ENCODE measurements at places on chromosomes 12 and 14.

DNA sequence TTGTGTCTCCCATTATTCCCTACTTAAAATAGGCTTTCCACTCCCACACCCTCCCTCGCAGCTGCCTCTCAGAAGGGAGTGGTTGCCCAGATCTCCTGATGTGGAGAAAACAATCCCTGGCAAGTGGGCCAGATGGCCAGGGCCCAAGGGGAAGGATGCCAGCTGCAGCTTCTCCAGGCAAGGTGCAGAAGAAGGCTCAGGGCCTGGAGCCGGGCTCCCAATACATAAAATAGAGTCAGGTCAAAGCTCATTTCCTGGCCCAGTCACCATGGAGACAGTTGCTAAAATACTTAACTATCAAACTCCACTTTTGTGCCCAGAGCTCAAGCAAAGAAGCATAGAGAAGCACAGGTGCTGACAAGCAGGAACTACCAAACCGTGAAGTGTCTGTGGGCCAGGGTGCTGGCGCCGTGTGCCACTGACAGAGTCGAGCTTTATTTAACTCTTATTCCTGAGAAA is 45.7 kb upstream of the ITPR2 start:
- DNase-seq = no peak

GRCh38 chr12:15270591-15270990 is 49.4 kb upstream of the RERG start:
- no peak for DNase-seq

DNA sequence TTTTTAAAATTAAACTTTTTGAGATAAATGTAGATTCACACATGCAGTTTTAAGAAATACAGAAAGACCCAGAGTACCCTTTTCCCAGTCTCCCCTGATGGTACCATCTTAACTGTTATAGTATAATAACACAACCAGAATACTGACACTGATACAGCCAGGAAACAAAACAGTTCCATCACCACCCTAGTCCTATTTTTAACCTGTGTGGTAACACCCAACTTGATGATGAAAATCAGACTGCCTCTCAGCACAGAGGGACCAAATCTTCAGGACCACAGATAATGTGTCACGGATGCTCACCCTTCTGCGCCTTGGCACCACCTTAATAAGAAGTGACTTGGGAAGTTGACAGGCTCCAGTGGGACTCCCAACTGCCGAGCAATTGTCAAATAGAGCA is 18.1 kb downstream of the FBXO21 start:
- no peak for DNase-seq

DNA sequence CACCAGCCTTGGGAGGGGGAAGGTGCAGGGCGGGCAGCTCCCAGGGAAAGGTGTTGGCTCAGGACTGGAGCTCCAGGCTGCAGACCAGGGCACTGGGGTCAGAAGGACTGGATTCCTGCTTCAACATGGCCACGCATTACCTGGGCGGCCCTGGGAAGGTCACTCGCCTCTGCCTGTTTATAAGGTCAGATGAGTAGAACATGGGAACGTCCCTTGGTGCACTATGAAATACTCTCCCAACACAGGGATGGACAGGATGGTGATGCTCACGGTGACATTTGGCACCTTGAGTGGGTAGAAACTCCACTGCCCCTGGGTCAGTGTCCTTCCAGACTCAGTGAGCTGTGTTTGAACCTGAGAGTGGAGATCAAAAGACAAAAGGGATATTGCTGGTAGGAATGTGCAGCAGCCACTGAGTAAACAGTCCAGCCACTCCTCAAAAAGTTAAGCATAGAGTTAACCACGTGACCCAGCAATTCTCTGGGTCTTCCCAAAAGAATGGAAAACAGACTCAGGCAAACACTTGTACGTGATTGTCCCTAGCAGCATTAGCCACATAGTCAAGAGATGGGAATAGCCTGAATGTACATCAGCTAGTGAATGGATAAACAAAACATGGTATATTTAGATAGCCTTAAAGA is 9.1 kb upstream of the BDKRB2 start:
- DNase-seq = no peak

DNA sequence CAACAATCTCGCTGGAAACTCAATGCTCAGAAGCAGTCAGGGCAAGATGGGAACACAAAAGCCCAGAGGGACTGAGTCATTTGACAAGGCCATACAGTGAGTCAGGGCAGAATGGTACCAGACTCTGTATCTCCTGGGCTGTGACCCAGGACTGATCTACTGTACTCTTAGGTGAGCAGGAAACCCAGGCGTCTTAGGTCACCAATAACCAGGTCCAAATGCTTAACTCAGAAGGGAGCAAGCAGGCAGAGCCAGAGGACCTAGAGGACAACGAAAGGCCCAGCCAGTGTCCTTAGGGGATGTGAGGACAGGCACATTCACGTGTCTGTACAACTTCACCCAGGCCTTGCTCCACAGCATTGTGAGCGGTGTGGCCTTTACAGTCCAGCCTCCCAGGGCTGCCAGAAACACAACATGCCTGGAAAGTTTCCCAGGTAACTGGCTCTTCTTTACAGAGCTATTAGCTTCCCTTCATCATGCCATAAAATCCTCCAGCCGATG is 69.9 kb downstream of the ARL6IP4 start:
- no peak for DNase-seq

DNA sequence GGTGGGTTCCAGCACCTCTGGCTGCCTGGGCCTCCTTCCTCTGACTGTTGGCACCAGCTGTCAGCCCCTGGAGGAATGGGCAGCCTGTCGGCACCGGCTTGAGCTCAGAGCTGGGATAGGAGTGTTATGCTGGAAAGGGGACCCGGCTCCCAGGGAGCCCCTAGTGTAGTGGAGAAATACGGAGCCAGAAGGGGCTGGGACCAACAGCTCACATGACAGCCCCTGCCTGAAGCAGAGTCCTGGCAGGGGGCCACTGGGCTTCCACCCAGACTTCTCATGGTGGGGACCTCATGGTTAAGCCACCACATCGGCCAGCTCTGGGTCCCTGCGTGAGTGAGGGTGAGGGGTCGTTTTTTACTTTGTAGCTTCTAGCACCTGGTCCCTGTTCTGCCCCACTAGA is 174.5 kb downstream of the TSPAN9 start:
- DNase-seq = no peak

DNA sequence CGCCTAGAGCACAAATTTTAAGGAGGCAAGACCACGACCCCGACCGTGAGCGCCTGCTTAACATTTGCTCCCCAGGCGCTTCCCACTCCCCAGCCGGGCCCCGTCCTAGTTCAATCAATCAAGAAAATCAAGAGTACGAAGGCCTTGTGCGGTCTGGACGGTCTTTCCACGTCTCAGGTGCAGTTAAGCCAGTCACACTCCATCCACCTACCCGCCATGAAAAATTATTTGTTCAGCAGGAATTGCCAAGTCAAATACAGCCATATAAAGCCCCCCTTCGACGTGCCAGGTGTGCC is 603 bp upstream of the LRR1 start:
- no peak for DNase-seq

- no peak for DNase-seq
These were observed 30.8 kb upstream of the BCL2L14 start for GRCh38 chr12:12039897-12040296.

DNA sequence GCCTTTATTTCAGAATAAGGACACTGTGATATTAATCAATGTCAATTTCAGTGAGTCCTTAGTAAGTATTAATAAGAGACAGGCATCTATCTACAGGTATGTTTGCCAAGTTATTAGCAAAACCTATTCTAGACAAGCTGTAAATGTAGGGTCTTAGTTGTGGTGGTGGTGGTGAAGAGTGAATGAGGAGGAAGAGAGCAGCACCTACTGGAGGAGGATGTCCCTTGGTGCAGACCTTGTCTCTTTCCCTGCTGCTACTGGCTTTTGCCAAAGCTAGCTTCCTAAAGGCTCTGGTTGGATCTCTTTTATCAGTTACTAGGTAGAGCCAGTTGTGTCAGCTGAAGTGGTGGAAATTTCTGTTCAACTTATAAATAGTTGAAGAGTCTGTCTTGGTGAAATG is 304.8 kb upstream of the ATP2B1 start:
- DNase-seq = no peak

- no peak for DNase-seq
These were observed 267.3 kb downstream of the SNAPC1 start for GRCh38 chr14:62029569-62029924.

DNA sequence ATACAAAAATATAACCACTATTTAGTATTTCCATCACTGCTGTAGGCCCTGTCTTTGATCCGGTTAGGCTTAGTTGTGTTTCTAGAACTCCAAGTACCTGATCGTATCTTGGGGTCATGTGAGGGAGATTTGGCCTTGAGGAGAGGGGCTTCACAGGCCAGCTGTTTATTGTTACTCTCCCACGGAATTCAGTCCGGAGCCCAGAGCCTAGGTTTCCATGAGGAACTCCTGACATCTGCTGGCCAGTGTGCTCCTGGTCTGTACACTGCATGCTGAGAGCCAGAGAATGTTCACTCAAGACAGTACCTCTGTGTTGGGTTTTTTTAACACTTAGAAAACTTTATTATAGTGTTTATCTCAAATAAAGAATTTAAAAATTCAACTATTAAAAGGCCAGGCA is 341.0 kb upstream of the TMEM132C start:
- DNase-seq = no peak

GRCh38 chr12:42469355-42470175 is 120.0 kb downstream of the PRICKLE1 start:
- DNase-seq = no peak

- DNase-seq = no peak
These were observed 446.0 kb downstream of the PDZRN4 start for GRCh38 chr12:41634091-41634490.

- no peak for DNase-seq
These were observed 18.6 kb downstream of the JDP2 start for GRCh38 chr14:75446447-75446846.

GRCh38 chr14:96975116-96975515 is 177.9 kb downstream of the VRK1 start:
- no peak for DNase-seq

- no peak for DNase-seq
These were observed 1.9 kb upstream of the GPR33 start for GRCh38 chr14:31489691-31490090.

- no peak for DNase-seq
These were observed 45.6 kb downstream of the PITPNM2 start for GRCh38 chr12:123105211-123105826.

GRCh38 chr12:32089586-32089985 is 17.1 kb upstream of the BICD1 start:
- no peak for DNase-seq

- no peak for DNase-seq
These were observed 249.7 kb downstream of the FOXG1 start for GRCh38 chr14:29016050-29016900.

- no peak for DNase-seq
These were observed 43.7 kb upstream of the RFLNA start for GRCh38 chr12:124251186-124251585.
